ENCODE measurements at places on chromosomes 3 and 15. TPM values are rescaled to one million over a fixed set of nuclear protein-coding genes. Genes with fewer than 3 reads are reported as not detected.

GRCh38 chr3:38005076-38006020 is 14.8 kb downstream of the VILL start:
- H3K4me1 ChIP-seq, result peaks cover 8% of the 10 kb centered on the region
- no peaks in the 10 kb centered on the region for H3K27me3 ChIP-seq
- DNase-seq, result no peak
- no peaks in the 10 kb centered on the region for H3K36me3 ChIP-seq

- H3K27me3 ChIP-seq, result no peaks in the 10 kb centered on the region
- no peak overlapping the region for H3K4me3 ChIP-seq
- no peaks in the 10 kb centered on the region for H3K36me3 ChIP-seq
These were observed 21.8 kb upstream of the CLDN16 start for GRCh38 chr3:190366133-190366532.

DNA sequence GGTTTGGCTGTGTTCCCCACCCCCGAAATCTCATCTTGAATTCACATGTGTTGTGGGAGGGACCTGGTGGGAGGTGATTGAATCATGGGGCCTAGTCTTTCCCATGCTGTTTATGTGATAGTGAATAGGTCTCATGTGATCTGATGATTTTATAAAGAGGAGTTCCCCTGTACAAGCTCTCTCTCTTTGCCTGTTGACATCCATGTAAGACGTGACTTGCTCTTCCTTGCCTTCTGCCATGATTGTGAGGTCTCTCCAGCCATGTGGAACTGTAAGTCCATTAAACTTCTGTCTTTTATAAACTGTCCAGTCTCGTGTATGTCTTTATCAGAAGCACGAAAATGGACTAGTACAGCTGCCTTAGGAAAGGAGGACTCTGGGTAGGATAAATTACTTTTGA is 976.7 kb downstream of the MCTP2 start:
- no peak for DNase-seq
- no peak overlapping the region for H3K4me3 ChIP-seq

- H3K27ac ChIP-seq, result peak overlapping the region; percentile 83
- peaks cover 5% of the 10 kb centered on the region for H3K4me1 ChIP-seq
- DNase-seq, result no peak
- no peaks in the 10 kb centered on the region for H3K27me3 ChIP-seq
- peak overlapping the region; percentile 96 for H3K4me3 ChIP-seq
These were observed 710 bp downstream of the ABHD10 start for GRCh38 chr3:111979434-111980038.

GRCh38 chr3:29011441-29011840 is 269.4 kb upstream of the RBMS3 start:
- H3K4me3 ChIP-seq, result no peak overlapping the region
- no peaks in the 10 kb centered on the region for H3K4me1 ChIP-seq
- no peaks in the 10 kb centered on the region for H3K36me3 ChIP-seq
- DNase-seq, result no peak

GRCh38 chr15:74442063-74442462 is 8.3 kb upstream of the SEMA7A start:
- H3K4me3 ChIP-seq, result no peak overlapping the region
- H3K27me3 ChIP-seq, result no peaks in the 10 kb centered on the region
- H3K36me3 ChIP-seq, result no peaks in the 10 kb centered on the region
- H3K4me1 ChIP-seq, result peaks cover 5% of the 10 kb centered on the region
- H3K27ac ChIP-seq, result no peak overlapping the region

DNA sequence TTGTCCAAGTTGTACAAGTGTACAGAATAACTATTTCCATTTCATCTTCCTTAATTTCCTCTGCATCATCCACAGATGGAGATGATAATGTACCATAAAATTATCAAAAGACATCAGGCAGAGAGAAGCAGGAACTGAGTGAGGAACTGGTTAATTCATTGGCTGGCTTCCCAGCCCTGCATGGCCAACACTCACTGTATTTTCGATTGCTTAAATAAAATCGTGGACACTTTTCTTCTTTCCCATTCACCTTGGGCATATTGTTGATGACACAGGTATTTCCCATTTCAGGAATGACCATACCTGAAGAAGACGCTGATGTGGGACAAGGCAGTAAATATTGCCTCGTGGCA is 144.2 kb upstream of the ABHD17C start:
- H3K27me3 ChIP-seq, result no peaks in the 10 kb centered on the region
- no peaks in the 10 kb centered on the region for H3K4me1 ChIP-seq
- no peaks in the 10 kb centered on the region for H3K36me3 ChIP-seq
- no peak for DNase-seq

GRCh38 chr3:60890226-60890625 is 361.0 kb downstream of the FHIT start:
- H3K27me3 ChIP-seq, result no peaks in the 10 kb centered on the region
- H3K4me1 ChIP-seq, result no peaks in the 10 kb centered on the region
- no peak for DNase-seq
- no peaks in the 10 kb centered on the region for H3K36me3 ChIP-seq
- H3K27ac ChIP-seq, result no peak overlapping the region

- DNase-seq, result no peak
- H3K27ac ChIP-seq, result no peak overlapping the region
- no peak overlapping the region for H3K4me3 ChIP-seq
- H3K27me3 ChIP-seq, result no peaks in the 10 kb centered on the region
- no peaks in the 10 kb centered on the region for H3K4me1 ChIP-seq
- H3K36me3 ChIP-seq, result peaks cover 3% of the 10 kb centered on the region
These were observed 29.3 kb downstream of the TMEM41A start for GRCh38 chr3:185469542-185469941.

DNA sequence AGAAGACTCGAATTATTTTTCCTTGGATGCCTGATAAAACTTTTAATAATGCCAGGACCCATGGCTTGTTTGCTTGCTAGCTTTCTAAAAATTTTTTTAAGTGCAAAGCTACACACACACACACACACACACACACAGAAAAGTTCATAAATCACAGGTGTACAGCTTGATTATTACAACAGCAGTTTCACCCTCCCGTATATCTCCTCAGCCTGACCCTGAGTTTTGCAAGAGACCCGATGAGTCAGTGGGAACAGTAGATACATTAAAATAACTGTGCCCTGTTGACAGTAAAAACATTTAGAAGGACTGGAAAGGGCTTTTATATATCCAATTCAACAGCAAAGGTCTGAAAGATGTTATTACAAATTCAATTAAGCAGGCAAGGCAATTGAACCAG is 46.7 kb downstream of the EMC4 start:
- no peak overlapping the region for H3K27ac ChIP-seq
- no peaks in the 10 kb centered on the region for H3K27me3 ChIP-seq
- no peak for DNase-seq
- H3K4me1 ChIP-seq, result no peaks in the 10 kb centered on the region
- H3K36me3 ChIP-seq, result no peaks in the 10 kb centered on the region

DNA sequence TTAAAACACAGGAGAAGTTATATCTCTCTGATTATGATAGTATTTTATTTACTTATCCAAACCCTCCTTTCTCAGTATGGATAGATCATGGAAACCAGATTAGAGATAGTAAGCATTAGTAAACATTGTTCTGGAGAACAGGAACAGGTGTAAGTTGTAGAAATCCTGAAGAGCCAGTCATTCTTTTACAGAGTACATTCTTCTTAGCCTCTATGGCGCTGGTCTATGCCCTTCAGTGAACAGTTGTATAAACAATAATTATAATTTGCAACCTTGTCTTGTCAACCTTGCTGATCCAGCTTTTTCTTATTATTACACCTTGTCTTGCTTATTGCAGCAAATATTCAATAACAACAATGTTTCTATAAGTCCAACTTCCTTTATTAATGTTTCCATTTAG is 47.4 kb downstream of the SLC15A2 start:
- H3K4me1 ChIP-seq, result peaks cover 14% of the 10 kb centered on the region
- H3K27me3 ChIP-seq, result no peaks in the 10 kb centered on the region
- H3K4me3 ChIP-seq, result no peak overlapping the region
- no peaks in the 10 kb centered on the region for H3K36me3 ChIP-seq
- no peak overlapping the region for H3K27ac ChIP-seq

DNA sequence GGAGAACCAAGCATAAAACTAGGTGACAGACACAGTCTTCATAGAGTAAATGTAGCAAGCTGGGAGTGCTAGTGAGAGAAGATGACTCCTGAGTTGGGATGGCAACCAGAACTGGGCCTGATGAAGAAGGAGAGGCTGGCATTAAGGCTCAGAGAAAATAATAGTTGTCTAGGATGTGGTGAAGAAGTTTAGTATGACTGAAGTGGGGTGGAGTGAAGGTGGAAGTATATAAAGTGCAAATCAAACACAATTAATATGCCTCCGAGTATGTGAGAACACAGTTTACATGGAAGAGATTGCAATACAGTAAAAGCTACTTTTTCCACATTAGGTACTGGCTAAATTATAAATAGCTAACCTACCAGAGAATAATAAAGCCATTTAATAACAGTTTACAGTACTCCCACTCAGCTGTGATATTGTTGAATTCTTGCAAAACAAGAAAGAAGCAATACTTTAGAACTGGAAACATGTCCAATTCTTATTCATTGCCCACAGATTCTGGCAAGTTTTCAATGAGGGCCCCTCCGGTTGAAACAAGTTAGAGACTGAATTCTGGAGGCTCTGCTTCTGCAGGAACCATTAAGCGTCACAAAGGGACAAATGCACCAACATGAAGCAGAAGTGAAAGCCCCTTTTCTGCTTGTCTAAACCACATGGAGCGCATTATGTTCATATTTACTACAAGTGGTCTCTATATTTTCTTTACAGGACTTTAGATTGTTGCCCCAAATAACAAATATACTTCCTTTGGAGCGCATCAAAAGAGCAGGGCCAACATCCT is 243.7 kb downstream of the SLC9A9 start:
- no peaks in the 10 kb centered on the region for H3K27me3 ChIP-seq
- DNase-seq, result no peak
- H3K4me3 ChIP-seq, result no peak overlapping the region
- no peak overlapping the region for H3K27ac ChIP-seq

DNA sequence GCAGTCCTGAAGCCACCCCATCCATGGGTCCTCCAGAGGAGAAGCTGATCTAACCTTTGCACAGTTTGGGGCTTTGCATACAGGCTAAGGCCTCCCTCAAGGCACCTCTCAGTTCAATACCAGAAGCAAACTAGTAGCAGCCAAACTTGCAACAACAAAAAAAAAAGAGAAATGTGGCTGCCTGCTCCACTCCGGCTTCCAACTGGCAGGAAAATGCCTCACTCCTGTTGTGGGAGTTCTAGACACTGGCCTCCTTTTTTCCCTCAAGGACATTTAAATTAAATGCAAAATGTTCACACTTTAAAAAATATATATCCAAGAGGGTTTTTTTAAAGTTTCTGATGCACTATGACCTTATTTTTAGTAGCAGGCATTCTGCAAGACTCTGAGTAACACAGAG is 216.0 kb upstream of the TPM1 start:
- no peak overlapping the region for H3K4me3 ChIP-seq
- no peaks in the 10 kb centered on the region for H3K36me3 ChIP-seq
- no peak overlapping the region for H3K27ac ChIP-seq
- H3K4me1 ChIP-seq, result peaks cover 2% of the 10 kb centered on the region
- no peaks in the 10 kb centered on the region for H3K27me3 ChIP-seq

- H3K27ac ChIP-seq, result no peak overlapping the region
- peaks cover 2% of the 10 kb centered on the region for H3K4me1 ChIP-seq
- H3K36me3 ChIP-seq, result peaks cover 3% of the 10 kb centered on the region
- no peak for DNase-seq
These were observed 41.0 kb downstream of the RAB11A start for GRCh38 chr15:65910341-65910740.

- no peak overlapping the region for H3K4me3 ChIP-seq
- no peaks in the 10 kb centered on the region for H3K36me3 ChIP-seq
- H3K27me3 ChIP-seq, result no peaks in the 10 kb centered on the region
- no peak for DNase-seq
These were observed 160.0 kb downstream of the STT3B start for GRCh38 chr3:31692751-31693150.

DNA sequence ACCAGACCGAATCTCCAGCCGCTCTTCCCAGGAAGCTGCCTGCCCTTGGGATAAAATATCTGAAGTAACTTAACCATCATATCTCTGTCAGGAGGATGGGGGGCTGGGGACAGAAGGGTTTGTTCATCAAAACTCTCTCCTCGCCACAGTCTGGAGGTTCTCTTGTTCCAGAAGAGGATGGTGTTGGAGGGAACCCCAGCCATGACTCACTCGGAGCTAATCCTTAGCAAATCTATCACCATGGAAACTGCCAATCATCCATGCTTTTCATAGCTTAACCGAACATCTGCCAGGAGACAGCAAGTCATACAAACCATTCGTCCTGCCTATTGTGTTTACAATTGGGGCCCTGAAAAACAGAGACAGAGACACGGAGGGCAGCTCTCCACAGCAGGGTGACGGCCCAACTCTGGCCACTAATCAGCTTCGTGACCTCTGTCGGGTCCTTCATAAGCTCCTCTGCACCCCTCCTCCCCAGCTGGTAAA is 73.8 kb upstream of the HEG1 start:
- no peaks in the 10 kb centered on the region for H3K27me3 ChIP-seq
- H3K4me1 ChIP-seq, result no peaks in the 10 kb centered on the region
- no peak for DNase-seq

DNA sequence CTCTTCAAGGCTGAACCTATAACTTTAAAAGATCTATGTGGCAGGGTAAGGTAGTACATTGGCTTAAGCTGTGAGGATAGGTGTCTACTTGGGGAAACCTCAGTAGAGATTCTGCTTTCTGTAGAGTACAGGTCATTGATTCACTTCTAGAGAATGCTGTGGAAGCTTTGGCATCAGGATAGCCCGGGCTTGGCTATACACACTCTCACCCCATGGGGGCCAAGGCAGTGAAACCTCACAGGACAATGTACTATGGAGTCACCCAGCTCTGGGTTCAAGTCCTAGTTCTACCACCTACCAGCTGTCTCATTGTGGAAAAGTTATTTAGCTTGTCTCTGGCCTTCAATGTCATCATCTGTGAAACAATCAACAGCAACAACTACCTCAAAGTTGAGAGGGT is 9.0 kb downstream of the MTFMT start:
- H3K27me3 ChIP-seq, result no peaks in the 10 kb centered on the region
- H3K4me1 ChIP-seq, result no peaks in the 10 kb centered on the region
- H3K36me3 ChIP-seq, result peaks cover 8% of the 10 kb centered on the region
- DNase-seq, result no peak
- no peak overlapping the region for H3K4me3 ChIP-seq

Gene GOLGA6L4
- 3.0 TPM for polyA plus RNA-seq

Gene BNC1
- polyA plus RNA-seq, result not detected

Gene NTRK3
- 8.9 TPM for polyA plus RNA-seq

Gene CNTN3
- 3.8 TPM for polyA plus RNA-seq

Gene CLDN16
- 28.4 TPM for polyA plus RNA-seq

Gene ALDH1L1
- 199 TPM for polyA plus RNA-seq

Gene ATP8B4
- 2.1 TPM for polyA plus RNA-seq

Gene FSIP1
- polyA plus RNA-seq, result 0.75 TPM

Gene TRANK1
- 1.2 TPM for polyA plus RNA-seq

Gene SERINC4
- polyA plus RNA-seq, result 0.47 TPM

All from kidney (tissue), 22 donors.